ENCODE measurements at places on chromosomes 4 and X. TPM values are rescaled to one million over a fixed set of nuclear protein-coding genes. Genes with fewer than 3 reads are reported as not detected.

CXCL1 gene
- total RNA-seq, result 3.8 TPM

CLCN5 gene
- 21.8 TPM for total RNA-seq

AFF2 gene
- total RNA-seq, result 12.6 TPM

WDR17 gene
- total RNA-seq, result 6.1 TPM

FSTL5 gene
- total RNA-seq, result 3.6 TPM

COX7B gene
- total RNA-seq, result 245 TPM

ADGRG2 gene
- total RNA-seq, result 2.4 TPM

INTS6L gene
- total RNA-seq, result 7.2 TPM

OTUD5 gene
- 49.5 TPM for total RNA-seq

CTAG1A gene
- total RNA-seq, result not detected

SSX4B gene
- not detected for total RNA-seq

MAPK10 gene
- 7.9 TPM for total RNA-seq

DUSP9 gene
- 9.5 TPM for total RNA-seq

SFRP2 gene
- total RNA-seq, result 5.9 TPM

ITGB1BP2 gene
- 3.6 TPM for total RNA-seq

FHIP1A gene
- total RNA-seq, result 13.2 TPM

SOX3 gene
- total RNA-seq, result 3.4 TPM

FAM47A gene
- not detected for total RNA-seq

CLCN3 gene
- total RNA-seq, result 45.9 TPM

GABRQ gene
- total RNA-seq, result 6.1 TPM

SYP gene
- total RNA-seq, result 13.6 TPM

GAGE1 gene
- total RNA-seq, result not detected

SAGE1 gene
- total RNA-seq, result not detected

ERVMER34-1 gene
- total RNA-seq, result 1.9 TPM

MAP7D2 gene
- total RNA-seq, result 2.8 TPM

HSPA4L gene
- total RNA-seq, result 9.7 TPM

KLHL4 gene
- total RNA-seq, result 4.5 TPM

GAB3 gene
- 0.19 TPM for total RNA-seq

DGAT2L6 gene
- not detected for total RNA-seq

Data from type B pancreatic cell (in vitro differentiated cells).